ENCODE measurements at places on chromosomes 5 and 9. TPM values are rescaled to one million over a fixed set of nuclear protein-coding genes. Genes with fewer than 3 reads are reported as not detected.

Gene C5orf58
- total RNA-seq: not detected

Gene ZNF474
- total RNA-seq: 0.68 TPM

Gene FBP2
- total RNA-seq: not detected

Gene ROPN1L
- total RNA-seq: 0.21 TPM

Gene SEMA6A
- 6.3 TPM for total RNA-seq

Gene OR13C9
- not detected for total RNA-seq

Gene FOXD4
- total RNA-seq: 0.13 TPM

Gene AGTPBP1
- total RNA-seq: 21.8 TPM

Gene CYSTM1
- total RNA-seq: 125 TPM

Gene POU5F2
- total RNA-seq: 0.62 TPM

Gene GRXCR2
- total RNA-seq: not detected

Gene C5
- total RNA-seq: 0.89 TPM

Gene MSX2
- 1.4 TPM for total RNA-seq

Gene STING1
- 17.5 TPM for total RNA-seq

Gene SH3TC2
- 7.9 TPM for total RNA-seq

Gene SPATA31E1
- total RNA-seq: not detected

Gene CAAP1
- 33.4 TPM for total RNA-seq

Gene COL5A1
- total RNA-seq: 92.6 TPM

Gene PKD2L2
- not detected for total RNA-seq

Gene PHAX
- 54.2 TPM for total RNA-seq

Gene PRDM12
- 0.13 TPM for total RNA-seq

Gene CD72
- total RNA-seq: 1.7 TPM

Gene CKS2
- total RNA-seq: 57.7 TPM

Gene TMC1
- total RNA-seq: not detected

Gene PCDHGB6
- 3.6 TPM for total RNA-seq

Gene AJM1
- 0.75 TPM for total RNA-seq

Gene WNK2
- 17.1 TPM for total RNA-seq

Gene PCDHB15
- 3.0 TPM for total RNA-seq

Gene SLC25A2
- not detected for total RNA-seq

Gene IL3
- not detected for total RNA-seq

Gene EIF4EBP3
- total RNA-seq: 6.4 TPM

Gene FRMPD1
- not detected for total RNA-seq

Gene SAPCD2
- total RNA-seq: 5.3 TPM

Gene STPG3
- not detected for total RNA-seq

Gene TOMM5
- 127 TPM for total RNA-seq

Gene DMRT3
- 0.34 TPM for total RNA-seq
